ENCODE measurements at places on chromosomes 2 and 18.

DNA sequence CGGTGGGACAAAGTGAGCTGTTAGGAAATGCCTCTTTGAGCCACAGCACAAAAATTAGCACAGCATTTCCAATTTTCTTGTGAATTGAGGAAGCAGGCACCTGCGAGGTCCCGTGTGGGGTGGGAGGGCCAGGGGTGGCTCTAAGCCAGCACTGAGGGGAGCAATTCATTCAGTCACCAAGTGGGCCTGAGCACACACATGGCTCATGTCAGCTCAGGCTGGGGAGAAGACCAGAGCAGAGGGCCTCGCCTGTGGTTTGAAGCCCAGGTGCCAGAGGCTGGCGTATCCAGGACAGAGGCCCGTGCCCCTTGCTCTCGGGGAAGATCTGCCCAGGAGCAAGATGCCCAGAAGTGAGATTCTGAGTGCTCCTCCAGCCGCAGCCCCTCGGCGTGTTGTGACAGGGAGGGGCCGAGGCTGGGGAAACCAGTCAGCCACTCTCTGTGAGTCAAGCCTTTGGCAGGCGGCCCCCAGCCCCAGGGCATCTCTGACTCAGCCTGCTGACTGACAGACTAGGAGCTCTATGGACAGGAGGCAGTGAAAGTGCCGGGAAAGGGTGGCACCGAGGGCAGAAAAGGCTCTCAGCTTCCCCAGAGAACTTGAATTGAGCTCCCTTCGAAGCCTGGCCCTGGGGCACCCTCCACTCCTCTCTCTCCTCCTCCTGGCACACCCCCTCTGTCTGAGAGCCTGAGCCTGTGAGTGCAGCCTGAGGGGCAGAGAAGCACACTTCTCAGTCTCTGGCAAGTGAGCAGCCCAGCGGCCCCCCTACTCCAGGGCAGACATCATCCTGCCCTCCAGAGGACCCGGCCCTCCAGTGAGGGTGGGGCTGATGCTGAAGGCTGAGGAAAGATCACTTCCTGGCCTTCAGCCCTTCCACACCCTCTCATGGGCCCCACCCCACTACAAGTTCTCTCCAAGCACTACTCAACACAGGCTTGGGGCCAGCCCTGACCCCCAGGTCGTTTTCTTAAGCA, 32.3 kb downstream of the CYP26B1 start:
- DNase-seq = peak; percentile 68

DNA sequence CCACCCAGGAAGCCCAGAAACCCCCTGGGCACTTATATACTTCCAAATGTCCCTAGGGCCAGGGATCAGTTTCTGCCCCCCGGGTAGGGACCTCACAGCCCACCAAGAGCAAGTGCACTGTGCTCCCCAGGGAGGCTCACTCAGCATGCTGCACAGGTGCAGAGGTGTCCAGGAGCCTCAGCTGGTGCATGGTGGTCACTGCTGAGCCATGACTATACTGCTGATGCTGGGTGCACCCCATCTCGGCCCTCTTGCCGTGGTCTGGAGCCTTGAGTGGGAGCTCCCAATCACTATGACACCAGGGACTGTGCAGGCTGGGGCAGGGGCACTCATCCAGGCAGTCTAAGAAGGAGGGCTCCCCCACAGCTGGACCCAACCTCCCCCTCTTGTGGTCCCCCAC, 617.8 kb upstream of the RAB6C start:
- DNase-seq = no peak

GRCh38 chr2:241155936-241156335, 5.7 kb downstream of the PPP1R7 start:
- no peak for DNase-seq

DNA sequence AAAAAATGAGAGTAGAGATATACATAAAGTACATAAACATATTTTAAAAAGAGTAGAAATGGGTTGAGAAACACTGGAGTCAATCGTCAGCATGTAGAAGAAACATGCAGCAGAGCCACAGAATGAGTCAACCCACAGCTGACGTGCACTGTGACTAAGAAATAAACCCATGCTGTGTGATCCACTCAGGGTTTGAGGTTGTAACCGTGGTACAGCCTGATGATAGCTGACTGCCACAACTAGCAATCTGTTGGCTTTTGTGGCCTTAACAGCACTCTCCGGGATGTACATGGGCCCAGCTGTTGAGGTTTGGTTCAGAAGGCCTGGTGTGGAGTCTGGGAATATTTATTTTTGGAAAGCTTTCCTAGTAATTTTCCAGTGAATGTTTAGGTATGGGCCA, 554.4 kb upstream of the MEX3C start:
- no peak for DNase-seq

GRCh38 chr2:24657818-24658217, 135.4 kb downstream of the PTRHD1 start:
- DNase-seq = no peak

- no peak for DNase-seq
Observed at GRCh38 chr2:166958986-166959481, 70.8 kb downstream of the XIRP2 start.

Measured in coronary artery (tissue), 2 donors.